Kidney capillary endothelial cell (primary cell): ENCODE measurements at places on chromosomes 7 and 10.

DNA sequence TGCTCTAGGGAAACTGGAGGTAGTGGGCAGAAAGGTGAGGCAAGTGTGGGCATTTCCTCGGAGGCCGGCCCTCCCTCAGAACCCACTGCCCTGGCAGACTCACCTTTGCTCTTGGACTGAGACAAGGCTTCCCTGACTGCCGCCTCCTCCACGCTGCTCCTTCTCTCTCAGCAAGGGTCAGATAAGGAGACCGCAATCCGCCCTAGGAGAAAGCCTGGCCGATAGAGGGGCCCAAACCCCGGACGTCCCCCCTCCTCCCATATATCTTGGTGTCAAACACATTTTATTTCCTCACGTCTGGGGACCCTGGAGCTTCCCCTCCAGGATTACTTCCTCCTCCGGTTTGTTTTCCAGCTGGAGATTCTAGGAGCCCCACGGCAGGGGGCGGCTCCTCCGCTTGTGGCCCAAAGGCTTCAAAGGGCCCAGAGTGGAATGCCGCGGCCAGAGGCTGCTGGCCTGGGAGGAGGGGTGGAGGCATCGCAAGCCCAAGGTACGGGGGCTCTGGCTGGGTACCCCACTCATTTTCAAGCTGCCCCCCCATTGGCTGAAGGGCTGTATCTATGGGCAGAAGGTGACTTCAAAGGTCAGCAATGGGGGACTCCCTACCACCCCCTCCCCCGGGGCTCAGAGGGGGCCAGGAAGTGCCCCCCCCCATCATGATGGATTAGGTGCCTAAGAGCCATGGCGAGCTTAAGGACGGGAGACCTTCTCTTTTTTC, 31.7 kb upstream of the LBX1 start:
- DNase-seq = no peak

DNA sequence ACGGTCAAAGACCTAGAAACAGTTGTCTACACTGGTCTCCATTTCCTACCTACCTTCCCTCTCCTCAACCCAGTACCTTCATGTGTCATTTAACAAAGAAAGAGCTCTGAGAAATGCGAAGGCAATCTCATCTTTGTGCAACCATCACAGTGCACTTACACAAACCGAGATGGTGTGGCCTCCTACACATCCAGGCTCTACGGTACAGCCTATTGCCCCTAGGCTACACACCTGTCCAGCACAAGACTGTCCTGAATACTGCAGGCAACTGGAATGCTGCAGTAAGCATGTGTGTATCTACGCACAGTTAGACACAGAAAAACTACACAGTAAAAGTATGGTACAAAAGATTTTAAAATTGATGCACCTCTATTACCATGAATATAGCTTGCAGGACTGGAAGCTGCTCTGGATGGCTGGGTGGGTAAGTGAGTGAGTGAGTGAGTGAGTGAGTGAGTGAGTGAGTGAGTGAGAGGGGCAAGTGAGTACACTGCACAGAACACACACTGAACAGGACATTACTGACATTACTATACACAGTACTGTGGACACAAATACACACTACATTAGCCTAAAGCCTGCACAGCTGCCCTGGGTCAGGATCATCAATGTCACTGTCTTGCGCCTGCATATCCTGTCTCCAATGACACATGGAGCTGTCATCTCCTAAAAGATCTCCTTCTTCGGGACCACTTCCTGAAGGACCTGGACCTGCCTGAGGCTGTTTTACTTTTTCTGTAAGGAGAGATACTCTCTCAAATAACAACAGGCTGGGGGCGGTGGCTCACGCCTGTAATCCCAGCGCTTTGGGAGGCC, 18.5 kb downstream of the ITGB1 start:
- peak; percentile 78 for DNase-seq

DNA sequence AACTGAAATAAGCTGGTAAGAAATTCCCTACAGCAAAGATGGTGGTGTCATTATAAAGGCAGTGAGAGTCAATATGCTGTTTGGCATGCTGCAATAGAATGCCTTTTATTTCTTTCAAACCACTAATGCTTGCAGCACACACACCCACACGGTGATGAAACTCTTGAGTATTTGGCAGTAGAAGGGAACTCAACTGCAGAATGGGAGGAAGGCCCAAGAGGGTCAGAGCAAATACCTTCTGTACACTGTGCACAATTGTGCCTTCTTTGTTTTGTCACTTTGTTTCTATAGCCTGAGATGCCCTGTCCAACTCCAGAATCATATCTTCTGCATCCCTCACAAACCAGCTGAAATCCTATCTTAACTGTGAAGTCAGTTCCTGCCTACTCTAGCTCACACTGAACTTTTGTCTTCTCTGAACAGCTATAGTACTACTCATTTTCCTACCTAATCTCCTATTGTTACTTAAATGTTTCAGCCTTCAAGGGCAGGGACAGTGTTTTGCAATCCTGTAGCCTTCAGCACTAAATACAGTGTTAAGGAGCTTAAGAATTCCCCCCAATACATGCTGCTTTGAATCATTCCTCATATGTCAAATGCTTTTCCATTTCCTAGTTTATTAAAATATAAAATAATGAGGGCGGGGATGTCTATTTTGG, 22.2 kb downstream of the MMS19 start:
- DNase-seq = no peak

DNA sequence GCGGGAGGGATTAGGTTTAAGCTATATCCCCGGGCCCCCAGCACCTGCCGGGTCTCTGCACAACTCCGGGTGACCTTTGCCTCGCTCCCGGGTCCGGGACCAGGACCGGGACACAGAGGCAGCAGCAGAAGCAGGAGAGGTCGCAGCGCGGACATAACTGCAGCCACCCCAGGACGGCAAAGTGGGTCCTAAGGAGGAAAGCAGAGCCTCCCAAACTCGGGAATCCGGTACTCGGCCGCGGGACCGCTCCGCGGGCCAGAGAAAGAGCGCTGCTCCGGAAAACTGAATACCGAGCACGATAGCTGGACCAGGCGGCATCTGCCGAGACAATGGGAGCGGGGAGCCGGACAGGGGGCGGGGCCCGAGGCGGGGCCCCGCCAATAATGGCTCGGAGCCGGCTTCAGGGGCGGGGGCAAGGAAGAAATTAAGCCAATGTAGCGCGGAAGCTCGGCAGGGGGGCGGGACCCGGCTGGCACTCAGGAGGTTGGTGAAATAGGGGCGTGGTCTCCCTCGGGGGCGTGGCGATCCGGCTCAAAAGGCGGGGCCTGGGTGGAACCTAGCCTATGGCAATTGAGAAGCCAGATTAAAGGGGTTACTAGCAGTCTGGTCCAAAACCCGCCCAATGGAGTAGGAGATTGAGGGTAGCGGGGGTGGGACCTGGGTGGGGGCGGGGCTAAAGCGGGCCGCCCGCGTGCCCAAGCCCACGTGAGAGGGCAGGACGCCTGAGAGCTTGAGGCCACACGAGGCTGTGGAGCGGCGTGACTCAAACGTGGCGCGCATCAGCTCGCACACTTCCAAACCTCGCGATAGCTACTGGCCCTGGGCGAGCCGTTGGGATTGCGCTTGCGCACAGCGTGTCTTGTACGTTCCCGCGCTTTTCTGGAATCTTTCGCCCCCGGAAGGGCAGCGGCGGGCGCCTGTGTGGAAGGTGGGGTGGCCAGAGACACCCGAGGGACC, at the start of the genes GPC2 and STAG3:
TSS of gene GPC2 (minus strand) at position 337 of the 957 bp plus-strand sequence. CDS start at position 155, 182 bp downstream.
TSS of gene STAG3 (plus strand) at position 874 of the 957 bp plus-strand sequence. CDS start 2,639 bp downstream, outside the sequence.
- DNase-seq = peak; percentile 98

GRCh38 chr10:97643441-97643985, 3.0 kb downstream of the PI4K2A start:
- DNase-seq = no peak

DNA sequence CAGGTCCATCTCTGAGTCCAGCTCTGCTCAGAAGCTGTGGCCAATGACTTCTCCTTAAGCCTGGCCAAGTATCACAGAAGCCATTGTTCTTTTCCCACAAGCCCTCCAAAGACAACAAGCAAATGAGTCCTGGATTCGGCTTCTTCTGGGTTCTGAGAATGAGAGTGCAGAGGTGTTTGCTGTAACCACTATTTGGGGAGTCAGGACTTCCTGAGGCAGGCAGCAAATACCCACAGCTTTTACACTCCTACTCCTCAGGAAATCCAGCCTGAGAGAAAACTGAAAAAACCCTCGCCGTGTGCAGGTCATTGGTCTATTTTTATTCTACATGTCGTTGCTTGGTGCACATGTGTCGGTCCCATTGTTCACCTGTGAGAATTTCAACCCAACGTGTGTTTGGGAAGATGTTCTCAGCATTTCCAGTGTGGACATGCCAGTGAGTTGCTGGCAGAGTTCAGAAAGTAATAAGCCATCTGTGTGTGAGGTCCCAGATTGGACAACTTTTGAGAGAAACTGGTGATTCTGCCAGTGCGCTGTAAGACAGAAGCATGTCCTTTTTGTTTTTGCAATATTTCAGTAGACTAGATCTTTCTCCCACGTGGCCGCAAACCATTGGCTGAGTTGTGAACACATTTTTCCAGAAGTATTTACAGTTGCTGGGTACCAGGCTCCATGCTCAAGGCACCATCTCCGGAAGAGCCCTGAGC, 121.6 kb upstream of the LYZL2 start:
- no peak for DNase-seq

DNA sequence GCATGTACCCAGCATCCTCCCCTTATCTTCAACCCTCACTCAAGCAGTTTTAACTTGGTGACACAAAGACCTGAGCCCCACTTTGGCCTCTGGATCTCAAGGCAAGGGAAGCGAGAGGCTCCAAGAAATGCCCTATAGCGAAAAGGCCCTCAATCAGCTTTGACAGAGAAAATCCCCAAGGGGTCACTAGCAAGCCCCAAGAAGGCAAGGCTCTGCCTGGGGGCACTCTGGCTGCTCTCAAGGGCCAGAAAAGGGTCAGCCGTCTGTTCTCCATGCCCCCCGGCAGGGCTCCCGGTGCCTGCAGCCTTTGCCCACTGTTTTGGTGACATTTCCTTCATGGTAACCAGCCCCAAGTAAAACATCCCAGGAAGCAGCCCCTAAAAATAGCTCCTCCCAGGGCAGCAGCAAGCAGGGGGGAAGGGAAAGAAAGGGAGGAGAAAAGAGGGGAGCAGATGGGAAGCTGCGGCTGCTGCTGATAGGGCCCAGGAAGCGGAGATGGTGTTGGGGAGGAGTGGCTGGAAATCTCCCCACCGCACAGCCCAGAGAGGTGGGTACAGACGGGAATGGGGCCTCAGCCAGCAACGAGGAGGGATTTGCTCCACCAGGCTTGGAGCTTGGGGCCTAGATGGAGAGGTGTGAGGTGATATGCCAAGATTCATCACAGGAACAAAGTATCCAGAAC, 7.1 kb downstream of the CAMK2G start:
- DNase-seq = no peak

DNA sequence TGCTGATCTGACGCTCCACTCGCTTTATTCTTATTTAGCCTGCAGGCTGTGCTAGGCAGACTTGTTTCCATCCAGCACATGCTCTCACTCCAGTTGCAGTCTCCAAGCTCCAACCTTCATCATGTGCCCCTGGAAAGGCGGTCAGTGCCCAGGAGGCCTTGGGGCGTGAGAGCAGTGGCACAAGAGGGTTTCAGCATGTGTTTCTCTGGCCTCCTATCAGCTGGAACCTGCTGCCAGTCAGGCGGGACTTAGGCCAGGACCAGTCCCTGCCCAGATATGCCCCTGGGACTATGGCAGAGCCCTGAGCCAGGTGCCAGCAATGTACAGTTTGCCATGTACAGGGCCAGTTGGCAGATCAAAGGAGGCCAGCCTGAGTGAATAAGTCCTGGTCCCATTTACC, 330.2 kb upstream of the FZD1 start:
- DNase-seq = no peak

DNA sequence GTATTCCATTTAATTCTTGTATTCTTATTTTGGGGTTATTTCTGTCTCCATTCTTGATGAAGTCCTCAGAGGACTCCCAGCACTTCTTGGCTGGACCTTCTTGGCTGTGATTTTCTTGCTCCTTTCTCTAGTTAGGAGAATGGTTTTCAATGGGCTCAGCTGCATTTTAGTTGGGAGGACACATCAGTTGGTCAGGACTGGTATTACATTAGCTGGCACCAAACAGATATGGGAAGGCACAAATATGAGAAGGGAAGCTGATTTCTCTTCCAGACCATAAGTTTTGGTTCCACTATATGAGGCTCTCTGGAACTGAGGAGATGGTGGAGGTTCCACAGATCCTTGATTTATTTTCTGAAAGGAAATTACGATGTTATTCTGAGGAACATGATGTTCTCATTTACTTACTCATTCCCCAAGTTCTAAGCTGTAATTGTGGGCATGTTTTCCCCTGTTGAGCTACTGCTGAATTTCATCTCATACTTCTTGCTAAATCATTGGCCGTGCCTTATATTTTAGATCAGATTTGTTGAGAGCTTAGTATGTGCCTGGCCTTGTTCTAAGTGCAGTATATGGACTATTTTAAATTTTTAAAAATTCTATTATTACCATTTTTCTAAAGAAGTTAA, 261.0 kb downstream of the THSD7A start:
- DNase-seq = no peak

- DNase-seq = peak; percentile 83
Measured at GRCh38 chr10:24463611-24464426, 254.9 kb downstream of the KIAA1217 start.

DNA sequence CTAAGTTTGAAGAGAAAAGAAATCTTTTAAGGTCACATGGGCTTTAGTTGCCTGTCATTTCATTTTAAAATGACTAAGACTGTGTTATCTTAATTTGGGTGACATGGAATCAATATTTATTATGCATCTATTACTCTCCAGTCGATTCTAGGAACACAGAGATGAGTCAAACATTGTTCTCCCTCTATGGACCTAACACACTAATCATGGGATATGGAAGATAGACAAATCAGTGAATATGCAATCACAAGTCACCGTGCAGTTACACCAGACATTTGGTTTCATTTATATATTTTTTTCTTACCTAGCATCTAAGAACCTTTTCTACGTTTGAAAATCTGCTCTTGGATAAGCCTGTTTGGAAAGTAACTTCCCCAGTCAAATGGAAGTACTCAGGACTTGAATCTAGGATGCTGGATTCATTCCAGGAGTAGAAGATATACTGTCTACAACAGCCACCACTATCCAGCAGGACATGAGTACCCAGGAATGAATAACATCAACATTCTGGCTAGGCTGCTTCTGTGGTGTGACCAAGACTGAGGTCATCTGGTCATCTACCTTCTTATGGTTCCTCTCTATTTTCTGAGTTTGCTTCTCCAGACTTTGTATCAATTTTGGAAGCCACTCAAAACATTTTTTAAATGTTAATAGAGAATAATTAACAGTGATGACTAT, 902.9 kb upstream of the LRRN3 start:
- no peak for DNase-seq

- no peak for DNase-seq
Measured at GRCh38 chr10:44998146-44998631, 2.5 kb upstream of the ZNF22 start.

- no peak for DNase-seq
Measured at GRCh38 chr10:13412894-13413293, 64.8 kb upstream of the SEPHS1 start.

- DNase-seq = no peak
Measured at GRCh38 chr7:79971058-79971457, 163.6 kb upstream of the GNAI1 start.
